ENCODE measurements at places on chromosomes 7 and 10. TPM values are rescaled to one million over a fixed set of nuclear protein-coding genes. Genes with fewer than 3 reads are reported as not detected.

DNA sequence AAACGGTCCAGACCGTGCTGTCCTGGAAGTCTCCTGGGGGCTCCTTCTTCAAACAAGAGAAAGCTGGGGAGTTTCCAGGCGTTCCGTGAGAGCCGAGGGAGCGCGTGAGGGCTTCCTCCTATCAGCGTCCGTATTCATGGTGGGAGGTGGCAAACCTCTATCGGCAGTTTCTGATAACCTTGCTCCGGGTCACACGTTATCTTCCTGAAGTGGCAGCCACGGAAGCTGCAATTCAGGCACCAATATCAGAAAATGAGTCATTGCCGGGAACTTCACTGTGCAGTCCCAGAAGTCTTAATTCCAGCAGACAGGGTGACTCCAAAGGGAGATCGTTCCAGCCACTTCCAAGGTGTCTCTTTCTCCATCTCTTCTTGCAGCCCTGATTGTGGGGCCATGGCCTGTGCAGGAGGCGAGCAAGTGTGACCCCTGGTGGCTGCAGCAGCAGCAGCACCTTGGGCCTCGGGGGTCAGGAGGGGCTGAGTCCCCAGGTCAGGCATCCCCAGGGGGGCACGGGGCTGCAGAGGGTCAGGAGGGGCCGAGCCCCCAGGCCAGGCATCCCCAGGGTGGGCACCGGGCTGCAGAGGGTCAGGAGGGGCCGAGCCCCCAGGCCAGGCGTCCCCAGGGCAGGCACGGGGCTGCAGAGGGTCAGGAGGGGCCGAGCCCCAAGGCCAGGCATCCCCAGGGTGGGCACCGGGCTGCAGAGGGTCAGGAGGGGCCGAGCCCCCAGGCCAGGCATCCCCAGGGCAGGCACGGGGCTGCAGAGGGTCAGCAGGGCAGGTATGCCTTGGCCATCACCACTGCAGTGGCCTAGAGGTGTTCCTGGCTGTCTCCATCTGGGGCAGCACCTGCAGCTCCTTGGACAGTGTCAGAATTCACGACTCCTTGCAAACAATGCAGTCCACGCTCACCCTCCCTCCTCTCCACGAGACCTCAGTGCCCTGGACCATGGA lies 538.7 kb downstream of the DNAJB6 start:
- no peak for DNase-seq

GRCh38 chr10:16392531-16393069 lies 44.2 kb upstream of the PTER start:
- DNase-seq = no peak

DNA sequence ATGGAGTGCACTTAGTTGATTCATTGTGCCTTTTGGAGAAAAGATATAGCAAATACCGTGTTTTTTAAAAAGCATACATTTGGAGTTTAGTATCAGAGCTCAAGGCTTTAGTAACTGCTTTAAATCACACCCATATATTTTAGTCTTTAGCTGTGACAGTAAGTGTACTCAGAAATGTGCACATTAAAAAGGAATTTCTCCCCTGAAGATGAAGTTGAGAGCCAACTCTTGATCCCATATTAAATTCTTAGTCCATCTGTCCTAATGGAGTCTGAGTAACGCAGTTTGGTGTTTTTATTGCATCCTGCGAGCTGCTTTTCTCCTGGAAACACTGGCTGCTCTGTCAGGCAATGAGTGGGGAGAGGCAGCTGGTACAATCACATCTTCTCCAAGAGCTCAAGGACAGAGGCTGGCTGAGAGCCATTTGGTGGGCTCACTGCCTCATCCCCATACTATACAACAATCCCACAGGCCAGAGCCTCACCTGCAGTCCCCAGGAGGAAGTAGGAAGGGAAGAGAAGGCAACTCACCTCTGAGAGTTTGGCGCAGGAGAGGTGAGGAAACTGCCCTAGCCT lies 473.6 kb upstream of the C7orf33 start:
- DNase-seq = no peak

DNA sequence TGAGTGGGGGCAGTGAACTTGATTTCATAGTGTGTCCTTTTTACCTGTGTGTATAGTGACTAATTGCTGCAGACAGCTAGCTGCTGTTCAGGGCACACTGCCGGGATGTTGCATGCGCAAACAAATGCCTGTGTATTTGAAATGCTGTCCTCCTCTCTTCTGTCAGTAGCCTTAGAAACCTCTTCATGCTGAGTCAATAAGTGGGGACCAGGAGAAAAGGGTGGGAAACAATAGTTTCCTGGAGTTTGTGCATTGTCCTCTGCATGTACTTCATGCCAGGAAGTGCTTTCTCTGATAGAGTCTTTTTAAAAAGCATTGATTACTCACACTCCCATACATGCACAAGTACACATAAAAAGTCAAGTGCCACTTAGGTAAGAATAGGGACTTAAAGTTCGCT lies 1183.7 kb upstream of the CELF2 start:
- DNase-seq = no peak

DNA sequence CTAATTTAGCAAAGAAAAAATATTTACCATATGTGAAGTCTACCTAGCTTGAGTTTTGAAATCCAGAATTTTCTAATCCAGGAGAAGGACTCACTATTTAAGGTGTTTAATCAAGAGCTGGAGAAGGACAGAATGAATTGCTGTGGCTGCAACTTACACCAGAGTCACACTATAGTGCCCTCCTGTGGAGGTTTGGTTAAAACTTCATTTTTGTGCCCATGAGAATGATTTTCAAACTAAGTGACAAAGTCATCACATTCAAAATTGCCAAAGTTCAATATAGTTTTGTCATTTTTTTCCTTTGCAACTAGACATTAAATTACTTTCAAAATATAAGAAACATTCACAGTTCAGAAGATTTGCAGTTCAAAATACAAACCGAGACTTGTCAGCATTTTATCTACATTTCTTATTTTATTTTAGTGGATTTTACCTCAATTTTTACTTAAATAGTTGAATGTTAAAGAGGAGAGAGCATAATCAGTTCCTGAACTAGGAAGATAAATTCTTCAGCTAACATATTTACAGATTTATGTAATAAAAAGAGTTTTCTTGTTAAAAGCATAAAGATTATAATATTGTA lies 70.7 kb downstream of the CABCOCO1 start:
- no peak for DNase-seq

GRCh38 chr10:123565691-123566660 lies 100.2 kb upstream of the GPR26 start:
- DNase-seq = no peak

OR6V1 gene
- total RNA-seq = not detected

RBM20 gene
- total RNA-seq = 2.2 TPM

MGAM2 gene
- total RNA-seq = not detected

ACSM6 gene
- not detected for total RNA-seq

Data from occipital lobe (tissue), 3 donors.